ENCODE measurements at places on chromosomes 16 and 17.
A peak's percentile ranks its signal among the peaks of the same experiment; 100 is the strongest.

DNA sequence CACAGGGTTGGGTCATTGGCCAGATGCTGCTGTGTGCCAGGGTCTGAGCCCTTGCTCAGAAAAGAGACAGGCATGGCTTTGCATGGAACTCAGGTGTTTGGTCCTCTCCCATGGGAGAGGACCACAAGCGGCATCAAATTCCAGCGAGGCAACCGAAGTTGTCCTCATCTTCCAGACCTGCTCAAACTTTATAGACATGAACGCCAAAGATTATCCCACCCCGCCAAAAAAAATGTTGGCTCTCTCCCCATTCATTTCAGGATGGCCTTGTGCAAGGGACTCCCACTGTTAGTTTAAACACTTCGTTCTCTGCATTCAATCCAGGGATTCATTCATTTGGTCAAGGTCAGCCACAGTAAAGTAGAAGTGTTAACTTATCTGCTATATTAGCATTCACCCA is 360.8 kb upstream of the ZFHX3 start:
- DNase-seq, result no peak

GRCh38 chr16:88437367-88437964 is 15.6 kb upstream of the ZFPM1 start:
- DNase-seq, result peak; percentile 70

GRCh38 chr17:15882777-15883176 is 62.2 kb upstream of the ADORA2B start:
- no peak for DNase-seq

GRCh38 chr16:8872071-8872470 is 3.3 kb upstream of the CARHSP1 start:
- no peak for DNase-seq

- no peak for DNase-seq
Observed at GRCh38 chr16:49365711-49366509, 7.7 kb upstream of the C16orf78 start.

DNA sequence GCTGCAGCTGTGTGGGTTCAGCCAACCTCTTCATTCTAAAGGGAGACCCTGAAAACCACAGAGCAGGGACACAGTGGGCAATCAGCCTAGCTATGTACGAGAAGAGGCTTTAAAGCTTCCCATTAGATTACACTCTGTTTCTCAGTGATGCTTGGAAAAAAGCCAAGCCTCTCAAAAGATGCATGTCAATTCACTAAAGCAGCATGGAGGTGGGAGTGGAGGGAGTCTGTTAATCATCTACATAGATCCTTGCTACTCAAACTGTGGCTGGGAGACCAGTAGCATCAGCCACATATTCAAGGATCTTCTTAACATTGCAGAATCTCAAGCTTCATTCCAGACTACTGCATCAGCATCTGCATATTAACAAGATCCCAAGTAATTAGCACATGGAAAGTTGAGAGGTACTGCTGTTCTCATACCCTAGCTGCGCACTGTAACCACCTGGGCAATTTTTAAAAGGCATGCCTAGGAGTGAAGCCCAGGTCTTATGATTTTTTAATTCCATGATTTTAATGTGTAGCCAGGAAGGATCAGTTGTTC is 305.9 kb downstream of the PMP22 start:
- no peak for DNase-seq

- DNase-seq, result no peak
Observed at GRCh38 chr16:28298511-28298878, 6.2 kb downstream of the SBK1 start.

DNA sequence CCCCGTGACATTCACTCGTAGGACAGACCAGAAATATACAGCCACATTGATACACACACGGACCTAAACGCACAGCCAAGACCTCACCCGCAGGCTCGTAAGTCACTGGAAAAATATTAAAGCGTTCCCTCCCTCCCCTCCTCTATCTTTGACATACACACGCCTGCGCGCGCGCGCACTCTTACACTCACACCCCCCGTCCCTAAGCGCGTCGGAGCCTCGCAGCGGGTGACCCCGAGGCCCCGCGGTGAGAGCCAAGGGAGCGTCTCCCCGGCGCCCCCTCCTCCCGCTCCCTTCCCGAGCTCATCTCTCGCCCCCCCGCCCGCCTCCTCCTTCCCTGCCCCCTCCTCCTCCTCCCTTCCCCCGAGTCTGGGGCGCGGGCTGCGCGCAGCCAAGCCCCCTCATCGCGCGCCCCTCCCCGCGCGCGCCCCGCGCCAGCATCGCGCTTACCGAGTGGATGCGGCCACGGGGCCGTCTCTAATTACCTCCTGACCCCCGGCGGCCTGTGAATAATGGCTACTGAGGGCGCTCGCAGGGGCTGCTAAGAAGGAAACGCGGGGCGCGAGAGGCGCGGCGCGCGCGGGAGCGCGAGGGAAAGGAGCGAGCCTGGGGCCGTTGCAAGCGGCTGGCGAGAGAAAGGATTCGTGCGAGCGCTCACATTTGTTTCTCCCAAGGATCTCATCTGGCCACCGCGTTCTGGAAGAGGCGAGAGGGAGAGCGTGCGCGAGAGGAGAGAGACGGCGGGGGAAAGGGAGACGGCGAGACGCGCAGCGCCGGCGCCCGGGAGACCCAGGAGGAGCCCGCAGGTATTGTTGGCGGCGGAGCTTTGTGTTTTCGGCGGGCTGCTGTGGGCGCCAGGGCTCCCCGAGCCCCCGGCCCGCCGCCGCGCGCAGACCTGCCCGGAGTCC is 42.4 kb downstream of the RAI1 start:
- DNase-seq, result no peak

DNA sequence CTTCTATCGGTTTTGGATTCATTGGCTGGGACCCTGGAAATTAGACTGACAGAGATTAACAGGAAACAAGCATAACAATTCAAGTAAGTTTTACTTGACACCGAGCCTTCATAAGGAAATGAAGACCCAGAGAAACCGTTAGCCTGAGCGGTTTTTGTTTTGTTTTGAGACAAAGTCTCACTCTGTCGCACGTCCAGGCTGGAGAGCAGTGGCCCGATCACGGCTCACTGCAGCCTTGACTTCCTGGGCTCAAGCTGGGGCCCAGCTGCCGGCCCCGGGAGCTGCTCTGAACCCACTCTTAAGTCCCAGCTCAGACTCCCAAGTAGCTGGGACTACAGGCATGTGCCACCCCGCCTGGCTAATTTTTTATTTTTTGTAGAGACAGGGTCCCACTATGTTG is 321.3 kb downstream of the SEC14L1 start:
- no peak for DNase-seq

- DNase-seq, result peak; percentile 16
Observed at GRCh38 chr16:51524555-51525373, 373.7 kb upstream of the SALL1 start.

- DNase-seq, result no peak
Observed at GRCh38 chr17:41340494-41340893, 10.1 kb downstream of the KRT33A start.

- DNase-seq, result peak; percentile 59
Observed at GRCh38 chr16:85416228-85417109, 196.7 kb upstream of the GSE1 start.

- no peak for DNase-seq
Observed at GRCh38 chr16:82203198-82203597, 33.2 kb upstream of the MPHOSPH6 start.

DNA sequence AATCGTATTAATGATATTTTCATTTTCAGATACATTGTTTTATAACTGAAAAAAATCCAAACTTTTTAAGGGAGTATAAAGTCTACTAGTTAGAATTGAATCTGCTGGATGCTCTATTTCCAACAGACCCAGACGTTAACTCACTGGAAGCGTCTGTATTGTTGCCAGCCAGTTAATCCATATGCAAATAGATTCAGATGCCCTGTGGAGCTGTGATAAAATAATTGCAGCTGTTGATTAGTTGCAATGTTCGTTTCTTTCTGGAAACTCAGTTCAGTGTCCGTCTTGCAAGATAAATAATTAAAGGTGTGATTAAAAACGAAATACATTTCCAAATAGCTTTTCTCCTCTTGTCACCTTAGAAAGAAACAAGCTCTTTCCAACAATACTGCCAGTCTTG is 5.1 kb upstream of the GNA13 start:
- DNase-seq, result no peak

DNA sequence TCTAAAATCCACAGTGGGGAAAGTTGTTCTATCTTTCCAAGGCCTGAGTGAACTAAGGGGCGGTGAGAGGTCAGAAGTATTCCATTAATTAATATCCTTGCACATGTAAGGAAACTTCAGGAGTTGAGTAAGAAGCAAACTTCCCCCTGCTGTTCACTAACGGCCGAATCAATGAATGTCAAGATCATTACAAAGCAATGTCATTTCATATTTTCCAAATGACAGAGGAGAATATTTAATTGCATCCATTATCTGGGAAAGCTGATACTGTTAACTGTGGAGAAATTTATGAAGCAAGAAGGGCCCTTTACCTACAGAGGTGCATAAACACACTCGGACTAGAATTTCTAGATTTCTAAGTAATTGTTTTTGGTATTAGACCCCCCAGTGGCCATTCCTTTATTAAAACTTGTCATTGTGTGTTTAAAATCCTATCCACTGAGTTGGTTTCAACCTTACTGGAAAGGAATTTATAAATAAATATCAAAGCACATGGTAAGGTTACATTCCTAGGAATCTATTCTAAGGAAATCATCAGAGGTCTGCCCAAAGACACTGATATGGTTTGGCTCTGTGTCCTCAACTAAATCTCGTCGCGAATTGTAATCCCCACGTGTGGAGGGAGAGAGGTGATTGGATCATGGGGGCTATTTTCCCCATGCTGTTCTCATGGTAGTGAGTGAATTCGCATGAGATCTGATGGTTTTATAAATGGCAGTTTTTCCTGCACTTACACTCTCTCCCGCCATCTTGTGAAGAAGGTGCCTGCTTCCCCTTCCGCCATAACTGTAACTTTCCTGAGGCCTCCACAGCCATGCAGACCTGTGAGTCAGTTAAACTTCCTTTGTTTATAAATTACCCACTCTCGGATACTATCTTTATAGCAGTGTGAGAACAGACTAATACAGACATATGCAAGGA is 20.4 kb upstream of the SMURF2 start:
- DNase-seq, result no peak

- DNase-seq, result no peak
Observed at GRCh38 chr16:57253466-57253865, 8.4 kb downstream of the ARL2BP start.

DNA sequence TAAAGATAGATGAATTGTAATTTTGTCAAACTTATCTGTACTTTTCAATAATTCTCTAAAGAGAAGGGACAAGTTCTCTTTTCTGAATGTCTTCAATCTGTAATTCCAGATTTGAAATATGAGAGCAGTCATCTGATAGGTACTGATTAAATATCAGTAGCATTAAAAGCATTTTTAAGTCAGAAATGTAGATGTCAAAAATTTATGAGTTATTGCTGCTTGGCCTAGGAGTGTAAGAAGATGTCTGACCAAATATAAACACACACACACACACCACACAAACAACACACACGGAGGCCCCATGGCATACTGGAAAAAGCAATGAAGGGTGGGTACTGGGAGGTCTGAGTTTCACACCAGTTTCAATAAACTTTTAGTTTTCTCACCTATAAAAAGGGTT is 2.4 kb upstream of the TOB1 start:
- DNase-seq, result no peak

DNA sequence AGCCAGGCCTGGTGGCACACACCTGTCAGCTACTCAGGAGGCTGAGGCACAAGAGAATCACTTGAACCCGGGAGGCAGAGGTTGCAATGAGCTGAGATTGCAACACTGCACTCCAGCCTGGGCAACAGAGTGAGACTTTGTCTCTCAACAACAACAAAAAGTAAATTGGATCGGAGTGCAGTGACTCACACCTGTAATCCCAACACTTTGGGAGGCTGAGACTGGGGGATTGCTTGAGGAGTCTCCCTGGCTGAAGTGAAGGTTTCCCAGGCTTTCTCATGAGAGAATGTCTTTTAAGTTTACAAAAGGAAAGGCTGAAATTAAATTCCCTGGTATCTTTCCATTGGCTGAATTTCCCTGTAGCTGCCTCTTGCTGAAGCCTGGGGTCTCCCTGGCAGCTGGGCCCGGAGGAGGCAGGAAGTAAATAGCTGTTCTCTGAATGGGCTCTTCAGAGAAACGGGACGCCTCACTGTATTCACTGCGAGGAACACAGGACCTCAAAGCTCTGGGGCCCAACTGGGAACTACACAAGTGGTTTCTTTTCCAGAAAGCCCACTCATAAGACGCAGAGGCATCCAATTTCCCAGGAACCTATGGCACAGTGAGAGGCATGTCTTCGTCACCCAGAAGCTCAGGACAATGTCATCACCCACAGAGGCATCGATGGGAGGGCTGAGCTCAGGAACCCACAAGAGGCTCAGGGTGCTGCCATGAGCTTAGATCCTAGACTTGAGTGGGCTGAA is 77.4 kb upstream of the SMURF2 start:
- DNase-seq, result no peak

DNA sequence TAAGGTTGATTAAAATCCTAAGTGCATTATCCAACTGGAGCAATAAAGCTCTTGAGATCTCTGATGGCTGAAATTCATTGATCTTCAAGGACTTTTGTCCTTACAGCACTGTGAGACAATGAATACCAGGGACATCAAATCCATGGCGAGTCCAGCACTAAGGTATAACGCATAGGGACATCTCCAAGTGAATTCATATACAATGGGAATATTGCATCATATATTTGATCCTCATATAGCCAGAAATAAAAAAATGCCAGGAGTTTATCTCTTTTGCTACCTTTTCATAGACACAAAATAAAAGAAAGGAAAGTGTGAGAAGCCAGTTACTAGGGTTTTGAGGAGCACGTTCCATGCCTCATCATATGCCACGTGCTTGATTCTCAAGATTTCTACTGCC is 112.5 kb upstream of the CDH13 start:
- no peak for DNase-seq

- DNase-seq, result no peak
Observed at GRCh38 chr17:55168958-55169687, 95.6 kb upstream of the HLF start.

DNA sequence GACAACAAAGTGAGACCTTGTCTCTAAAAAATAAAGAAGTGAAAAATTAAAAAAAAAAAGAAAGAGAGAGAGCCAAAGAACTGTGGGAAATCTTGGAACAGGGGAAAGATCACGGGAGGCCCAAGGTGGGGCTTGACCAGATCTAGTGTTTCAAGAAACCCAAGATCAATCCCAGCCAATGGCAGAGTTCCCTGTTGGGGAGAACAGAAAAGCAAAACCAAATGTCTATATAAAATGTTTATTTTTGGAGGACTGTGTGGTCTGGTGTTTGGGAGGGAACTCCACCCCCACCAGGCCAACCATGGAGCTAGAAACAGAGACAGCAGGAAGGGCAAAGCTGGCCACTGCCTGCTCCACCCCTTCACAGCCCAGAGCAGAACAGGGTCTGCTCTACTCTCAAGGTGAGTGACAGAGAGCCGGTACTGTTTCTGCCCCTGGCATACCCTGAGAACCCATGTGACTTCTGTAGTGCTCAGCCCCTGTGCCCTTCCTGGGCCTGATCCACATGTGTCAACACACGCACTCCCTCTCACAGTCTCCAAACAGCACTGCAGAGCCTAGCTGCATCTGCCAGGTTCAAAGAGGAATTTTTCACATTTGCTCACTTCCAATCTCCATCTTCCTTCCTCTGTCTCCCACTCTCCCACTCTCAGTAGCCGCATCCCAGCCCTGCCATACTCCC is 3.7 kb downstream of the TMEM101 start:
- DNase-seq, result no peak
